ENCODE measurements at places on chromosomes 3 and 15. TPM values are rescaled to one million over a fixed set of nuclear protein-coding genes. Genes with fewer than 3 reads are reported as not detected.

- no peak for DNase-seq
Observed at GRCh38 chr3:127819086-127819485, 3.2 kb downstream of the MGLL start.

GRCh38 chr15:90456236-90456635 is 68.2 kb downstream of the IQGAP1 start:
- no peak for DNase-seq

- DNase-seq, result no peak
Observed at GRCh38 chr3:68163062-68163461, 508.6 kb upstream of the SUCLG2 start.

- no peak for DNase-seq
Observed at GRCh38 chr3:105470851-105471250, 104.1 kb downstream of the ALCAM start.

DNA sequence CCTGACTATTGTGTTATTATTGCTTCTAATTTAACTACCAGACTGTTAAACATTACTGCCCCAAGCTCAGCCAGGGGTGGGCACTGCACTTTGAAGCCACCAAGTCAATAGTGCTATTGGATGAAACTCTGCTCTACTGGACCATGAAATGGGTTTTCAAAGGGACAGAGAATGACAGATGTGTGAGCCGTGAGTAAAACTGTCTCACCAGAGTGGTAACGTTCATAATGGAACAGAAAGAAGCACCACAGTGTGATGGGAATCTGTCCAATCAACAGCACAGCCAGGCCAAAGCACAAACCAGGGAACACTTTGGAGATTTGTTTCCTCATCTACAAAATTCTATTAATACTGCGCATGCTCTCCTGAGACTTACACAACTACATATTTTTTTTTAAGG is 171.8 kb upstream of the LPP start:
- no peak for DNase-seq

GRCh38 chr3:8619548-8619947 is 25.1 kb downstream of the SSUH2 start:
- peak; percentile 50 for DNase-seq

DNA sequence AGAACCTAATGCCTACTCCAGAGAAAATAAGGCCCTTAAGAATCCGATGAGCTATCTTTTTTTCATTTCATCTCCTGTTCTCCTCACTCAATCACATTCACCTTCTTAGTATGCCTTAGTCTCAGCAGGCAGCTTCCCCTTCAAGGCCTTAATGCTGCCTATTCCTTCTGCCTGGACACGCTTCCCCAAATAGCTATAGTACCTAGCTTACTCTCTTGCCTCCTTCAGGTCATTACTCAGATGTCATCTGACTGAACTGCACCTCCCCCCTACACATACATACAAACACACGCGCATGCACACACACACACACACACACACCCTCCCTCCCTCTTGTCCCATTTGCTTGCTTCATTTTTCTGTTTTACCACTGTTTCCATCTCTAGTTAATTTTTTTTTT is 191.5 kb upstream of the MLF1 start:
- DNase-seq, result no peak

GRCh38 chr15:57390583-57390982 is 14.3 kb downstream of the CGNL1 start:
- DNase-seq, result no peak

DNA sequence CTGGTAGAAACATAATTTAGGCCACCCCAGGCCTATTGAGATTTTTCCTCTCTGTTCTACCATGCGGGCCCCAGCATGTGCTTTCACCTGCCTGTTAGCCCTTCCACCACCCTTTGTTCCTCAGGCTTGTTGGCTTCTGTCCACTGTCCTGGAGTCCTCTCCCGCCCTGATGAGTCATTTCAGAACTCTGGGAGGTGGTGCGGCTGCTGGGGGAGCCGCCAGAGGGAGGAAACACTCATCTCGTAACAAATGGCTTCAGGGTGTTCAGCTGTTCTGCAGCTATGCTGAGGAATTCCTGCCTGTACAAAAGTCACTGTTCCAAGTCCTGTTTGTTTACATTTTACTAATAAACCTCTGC is 36.3 kb downstream of the LRTM1 start:
- DNase-seq, result peak; percentile 94

- no peak for DNase-seq
Observed at GRCh38 chr3:37702478-37703154, 159.1 kb upstream of the CTDSPL start.

DNA sequence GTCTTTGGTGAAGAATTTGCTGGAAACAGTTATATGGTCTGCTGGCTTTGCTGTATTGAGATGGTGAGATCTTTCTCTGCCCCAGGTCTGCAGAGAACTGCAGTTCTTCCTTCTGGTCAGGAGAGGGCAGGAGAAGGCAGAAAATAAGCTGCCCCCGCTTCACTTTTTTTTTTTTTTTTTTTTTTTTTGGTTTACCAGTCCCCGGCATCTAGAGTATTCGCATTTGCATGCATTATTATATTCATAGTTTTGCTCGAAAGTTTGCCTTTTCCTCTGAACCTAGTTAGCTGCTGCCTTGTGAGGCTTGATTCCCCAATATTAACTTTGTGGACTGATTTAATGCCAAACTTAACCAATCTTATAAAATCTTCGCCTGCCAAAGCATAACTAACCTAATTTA is 10.6 kb upstream of the PARL start:
- DNase-seq, result peak; percentile 62

DNA sequence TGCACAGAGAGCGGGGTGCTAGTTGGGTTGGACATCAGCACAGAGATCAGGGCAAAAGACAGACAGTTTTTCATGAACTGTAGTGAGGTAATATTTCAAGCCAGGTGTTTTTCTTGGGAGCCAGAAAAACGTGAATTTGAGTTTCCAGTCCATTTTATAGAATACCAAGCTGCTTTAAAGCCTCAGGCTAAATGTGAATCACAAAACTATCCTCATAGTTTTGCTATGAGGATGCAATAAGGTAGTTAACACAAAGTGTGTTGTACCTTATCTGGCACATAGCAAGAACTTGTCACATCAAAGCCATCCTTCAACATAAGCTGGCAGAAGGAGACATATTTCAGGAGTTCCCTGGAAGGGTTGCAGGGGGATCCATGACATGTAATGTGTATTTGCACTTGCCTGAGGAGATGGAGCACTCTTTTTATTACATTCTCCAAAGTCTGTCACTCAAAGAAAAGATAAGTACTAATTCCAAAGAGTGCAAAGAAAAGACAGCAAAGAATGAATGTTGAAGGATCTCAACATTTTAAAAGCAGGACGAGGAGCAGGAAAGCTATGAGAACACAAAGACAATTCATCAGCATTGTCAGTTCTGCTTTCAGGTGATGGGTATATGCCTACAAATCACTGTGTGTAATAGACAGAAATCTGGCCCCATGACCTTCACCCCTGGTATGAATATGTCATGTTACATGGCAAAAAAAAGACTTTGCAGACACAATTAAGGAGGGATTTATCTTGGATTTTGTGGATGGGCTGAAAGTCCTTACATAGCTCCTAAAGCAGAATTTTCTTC is 1046.4 kb downstream of the NTRK3 start:
- no peak for DNase-seq

GRCh38 chr15:74174219-74174957 is 878 bp downstream of the ISLR start:
- peak; percentile 51 for DNase-seq

GRCh38 chr15:66944121-66944520 is 121.3 kb upstream of the SMAD3 start:
- no peak for DNase-seq

- DNase-seq, result no peak
Observed at GRCh38 chr3:127489357-127489756, 101.2 kb downstream of the TPRA1 start.

DNA sequence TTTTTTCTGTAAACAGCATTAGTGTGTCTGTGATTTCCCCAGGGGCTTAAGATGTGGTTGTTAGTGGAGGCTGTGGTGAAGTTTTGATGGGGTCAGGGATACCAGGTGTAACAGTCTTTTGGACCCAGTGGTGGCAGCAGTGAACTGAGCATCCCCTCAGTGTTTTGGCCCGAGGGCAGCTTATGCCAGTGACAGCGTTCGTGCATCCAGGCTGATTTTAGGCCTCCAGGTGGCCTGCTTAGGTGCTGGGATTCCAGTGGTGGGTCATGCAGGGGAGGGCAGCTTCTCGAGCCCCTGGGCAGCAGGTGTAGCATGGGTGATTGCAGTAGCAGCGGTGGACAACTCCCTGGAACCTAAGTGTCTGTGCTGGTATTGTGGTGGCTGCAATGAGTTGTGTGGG is 29.2 kb downstream of the STT3B start:
- no peak for DNase-seq

GRCh38 chr3:64327100-64327804 is 102.0 kb upstream of the PRICKLE2 start:
- DNase-seq, result no peak

- no peak for DNase-seq
Observed at GRCh38 chr3:161395115-161396012, 24.0 kb upstream of the SPTSSB start.

DNA sequence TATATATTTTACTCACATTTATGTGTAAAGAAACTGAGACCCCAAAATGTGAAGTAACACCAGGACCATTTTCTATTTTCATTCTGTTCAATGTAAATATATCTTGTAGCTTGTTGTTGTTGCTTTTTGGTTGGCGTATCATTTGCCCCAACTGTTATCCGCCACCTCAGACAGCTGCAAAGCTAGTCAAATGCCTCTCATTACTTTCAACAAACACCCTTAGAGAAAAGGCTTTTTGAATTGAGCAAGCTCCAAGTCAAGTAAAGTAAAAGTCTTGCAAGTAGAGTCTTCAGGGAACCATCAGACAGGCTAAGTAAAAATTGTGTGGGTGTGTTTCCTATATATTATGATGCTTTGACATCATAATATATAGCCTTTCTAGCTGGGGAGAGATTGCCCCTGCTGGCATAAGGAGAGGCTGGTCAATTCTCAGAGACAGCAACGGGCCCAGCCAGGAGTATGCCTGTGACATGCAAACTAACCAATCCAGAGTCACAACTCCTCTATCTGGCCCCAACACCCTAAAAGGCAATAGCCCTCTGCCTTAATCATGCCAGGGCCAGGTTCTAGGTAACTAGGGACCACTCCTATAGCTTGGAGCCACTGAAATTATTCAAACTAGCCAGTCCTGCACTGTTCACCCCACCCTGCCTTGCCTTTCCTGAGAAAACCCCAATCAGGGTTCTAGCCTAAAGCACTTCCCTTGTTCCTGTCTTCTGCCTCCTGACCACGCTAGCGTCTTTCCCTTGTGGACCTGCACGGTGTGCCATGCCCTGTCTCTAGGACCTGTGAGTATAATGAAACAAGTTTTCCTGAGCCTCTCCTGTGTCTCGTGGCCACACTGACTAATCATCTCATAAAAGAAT is 75.6 kb downstream of the RAD18 start:
- DNase-seq, result no peak

- no peak for DNase-seq
Observed at GRCh38 chr3:113054552-113054951, 63.8 kb downstream of the GTPBP8 start.

DNA sequence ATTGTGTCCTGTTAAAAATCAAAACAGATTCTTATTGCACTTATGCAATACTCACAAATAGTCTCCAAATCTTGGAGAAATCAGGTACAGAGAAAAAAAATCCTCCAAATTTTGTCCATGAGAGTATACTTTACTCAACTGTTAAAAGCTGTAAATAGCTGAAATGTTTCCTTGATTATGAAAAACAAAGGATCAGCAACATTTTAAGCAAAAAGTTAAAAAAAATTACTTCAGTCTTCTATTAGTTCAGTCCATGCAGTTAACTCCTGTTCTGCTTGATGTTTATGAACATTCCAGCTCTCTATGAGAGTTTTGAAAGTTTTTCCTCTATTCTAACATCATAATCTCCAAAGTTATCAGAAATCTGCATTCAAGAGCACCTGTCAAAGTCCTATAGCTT is 22.8 kb upstream of the ZNF80 start:
- DNase-seq, result no peak

GRCh38 chr15:29409890-29410289 is 140.3 kb upstream of the NSMCE3 start:
- DNase-seq, result no peak

DNA sequence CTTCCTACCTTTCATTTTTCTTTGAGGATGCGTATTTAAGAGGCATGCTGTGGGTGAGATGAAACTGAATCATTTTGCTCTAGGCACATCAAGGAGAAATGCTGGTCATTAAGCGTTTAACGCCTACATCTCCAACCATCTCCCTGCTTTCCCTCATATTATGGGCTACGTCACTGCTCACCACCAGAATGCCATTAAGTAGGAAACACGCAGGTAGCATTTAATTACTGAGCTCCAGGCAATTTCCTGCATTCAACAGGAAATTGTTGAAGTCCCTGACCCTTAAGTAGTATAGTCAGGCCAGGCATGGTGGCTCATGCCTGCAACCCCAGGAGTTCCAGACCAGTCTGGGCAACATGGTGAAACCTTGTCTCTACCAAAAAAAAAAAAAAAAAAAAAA is 66.1 kb downstream of the CHSY1 start:
- no peak for DNase-seq

GRCh38 chr3:3027976-3028567 is 82.1 kb downstream of the IL5RA start:
- no peak for DNase-seq

- DNase-seq, result peak; percentile 77
Observed at GRCh38 chr3:159828542-159828943, 160.1 kb upstream of the IL12A start.

The MRPL3 gene
- polyA plus RNA-seq, result 87.8 TPM

The CBLB gene
- 21.3 TPM for polyA plus RNA-seq

The DLL4 gene
- polyA plus RNA-seq, result 1.1 TPM

The PDIA5 gene
- 88.4 TPM for polyA plus RNA-seq

The TTLL13 gene
- 0.27 TPM for polyA plus RNA-seq

The CYP1A2 gene
- polyA plus RNA-seq, result 0.17 TPM

The SKOR1 gene
- 0.52 TPM for polyA plus RNA-seq

The RPLP1 gene
- 884 TPM for polyA plus RNA-seq

The KATNBL1 gene
- 72.0 TPM for polyA plus RNA-seq

The TMEM40 gene
- 1.6 TPM for polyA plus RNA-seq

The ALDH1A3 gene
- polyA plus RNA-seq, result 6.8 TPM

The XCR1 gene
- polyA plus RNA-seq, result 0.86 TPM

The CLDN16 gene
- 0.39 TPM for polyA plus RNA-seq

The CALML4 gene
- 72.7 TPM for polyA plus RNA-seq

Data from hepatocyte (in vitro differentiated cells).